ENCODE measurements at places on chromosomes 2 and 18. TPM values are rescaled to one million over a fixed set of nuclear protein-coding genes. Genes with fewer than 3 reads are reported as not detected.

The TET3 gene
- 1.3 TPM for polyA plus RNA-seq

The MC5R gene
- not detected for polyA plus RNA-seq

The NT5DC4 gene
- polyA plus RNA-seq, result not detected

The XRCC5 gene
- 254 TPM for polyA plus RNA-seq

The DUSP19 gene
- 1.1 TPM for polyA plus RNA-seq

- peak overlapping the region; percentile 73 for H3K4me3 ChIP-seq
- peak overlapping the region; percentile 100 for H3K27ac ChIP-seq
- no peaks in the 10 kb centered on the region for H3K27me3 ChIP-seq
- peaks cover 43% of the 10 kb centered on the region for H3K4me1 ChIP-seq
- peak; percentile 98 for DNase-seq
Measured at GRCh38 chr18:3603421-3604234, 153.7 kb downstream of the TGIF1 start.

DNA sequence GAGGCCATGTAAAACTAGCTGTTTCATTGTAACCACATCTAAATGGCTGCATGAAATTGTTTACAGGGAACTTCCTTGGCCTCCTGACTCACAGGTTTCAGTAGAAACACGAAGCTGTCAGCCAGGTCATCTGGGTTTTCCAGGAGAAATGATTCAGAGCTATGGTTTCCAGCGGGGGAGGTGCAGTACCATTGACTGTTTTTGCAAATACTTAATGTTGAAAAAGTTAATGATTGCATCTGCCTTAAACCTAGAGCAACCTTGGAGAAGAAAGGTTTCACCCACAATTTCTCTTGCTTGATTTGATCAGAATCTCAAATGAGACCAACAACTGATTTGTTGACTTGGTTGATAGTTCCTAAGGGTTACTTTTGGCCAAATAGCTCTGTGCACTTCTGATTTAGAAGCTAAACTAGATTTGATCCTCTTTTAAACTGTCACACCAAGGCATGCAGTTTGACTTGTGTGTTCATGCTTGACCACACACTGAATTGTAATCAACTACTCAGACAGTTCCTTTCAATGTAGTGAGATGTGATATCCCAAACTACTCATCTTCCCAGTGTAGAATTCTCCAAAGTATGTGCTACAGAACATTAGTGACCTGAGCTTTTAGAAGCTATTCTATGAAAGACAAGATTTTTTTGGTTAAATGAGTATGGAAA is 193.5 kb upstream of the CHST9 start:
- H3K4me1 ChIP-seq, result no peaks in the 10 kb centered on the region
- H3K4me3 ChIP-seq, result no peak overlapping the region
- no peaks in the 10 kb centered on the region for H3K36me3 ChIP-seq
- DNase-seq, result peak; percentile 50
- H3K27me3 ChIP-seq, result no peaks in the 10 kb centered on the region
- no peak overlapping the region for H3K27ac ChIP-seq

- H3K36me3 ChIP-seq, result no peaks in the 10 kb centered on the region
- no peaks in the 10 kb centered on the region for H3K27me3 ChIP-seq
- H3K4me1 ChIP-seq, result no peaks in the 10 kb centered on the region
- no peak overlapping the region for H3K27ac ChIP-seq
Measured at GRCh38 chr2:31097962-31098613, 40.2 kb downstream of the GALNT14 start.

DNA sequence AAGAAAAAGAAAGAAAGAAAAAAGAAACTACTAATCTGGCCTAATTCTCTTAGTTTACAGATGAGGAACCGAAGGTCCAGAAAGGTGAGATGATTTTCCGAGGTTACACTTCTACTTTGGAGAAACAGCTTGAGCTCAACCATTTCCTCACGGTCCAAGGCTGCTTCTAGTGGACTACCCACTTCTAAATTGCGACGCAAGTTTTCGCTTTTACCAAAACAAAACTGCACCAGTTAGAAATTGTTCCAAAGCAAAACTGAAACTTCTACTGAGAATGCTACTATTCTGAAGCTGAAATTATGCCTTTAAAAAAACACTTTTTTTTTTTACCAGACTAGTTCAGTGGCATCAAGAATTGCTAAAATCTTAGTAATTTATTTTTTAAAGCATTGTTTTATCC is 101.6 kb downstream of the INO80D start:
- no peak for DNase-seq
- no peak overlapping the region for H3K4me3 ChIP-seq
- no peak overlapping the region for H3K27ac ChIP-seq
- no peaks in the 10 kb centered on the region for H3K27me3 ChIP-seq
- no peaks in the 10 kb centered on the region for H3K4me1 ChIP-seq

DNA sequence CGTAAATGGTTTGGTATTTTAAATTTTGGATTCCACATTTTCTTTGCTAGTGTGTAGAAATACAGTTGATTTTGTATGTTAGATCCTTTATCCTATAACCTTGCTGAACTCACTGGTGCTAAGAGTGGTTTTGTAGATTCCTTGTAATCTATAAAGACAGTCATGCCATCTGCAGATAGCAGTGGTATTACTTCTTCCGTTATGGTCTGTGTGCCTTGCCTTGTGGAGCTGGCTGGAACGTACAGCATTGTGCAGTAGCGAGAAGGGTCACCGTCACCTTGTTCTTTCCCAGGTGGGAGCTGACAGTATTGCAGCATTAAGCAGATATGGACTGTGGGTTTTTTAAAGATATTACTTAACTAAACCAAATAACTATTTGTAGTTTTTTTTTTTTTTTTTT is 33.7 kb downstream of the ATP9B start:
- no peaks in the 10 kb centered on the region for H3K4me1 ChIP-seq
- no peak for DNase-seq
- no peak overlapping the region for H3K4me3 ChIP-seq
- no peaks in the 10 kb centered on the region for H3K36me3 ChIP-seq

DNA sequence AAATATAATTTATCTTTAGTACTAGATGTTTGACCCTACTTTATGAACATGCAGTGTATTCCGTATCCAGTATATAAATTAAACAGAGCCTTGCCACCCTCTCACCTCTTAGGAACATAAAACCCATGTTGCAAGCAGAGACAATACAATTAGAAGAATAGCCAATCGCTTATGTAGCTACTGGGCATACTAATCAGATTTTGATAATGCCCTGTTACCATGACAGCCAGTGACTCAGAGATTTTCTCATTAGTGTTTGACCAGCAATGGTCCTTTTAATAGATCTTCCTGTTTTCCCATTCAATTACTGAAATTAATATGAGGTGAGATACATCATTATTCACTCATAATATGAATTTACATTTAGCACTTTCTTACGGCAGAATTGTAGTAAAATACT is 547.3 kb upstream of the VWC2L start:
- DNase-seq, result no peak
- H3K27ac ChIP-seq, result no peak overlapping the region
- H3K27me3 ChIP-seq, result no peaks in the 10 kb centered on the region
- no peaks in the 10 kb centered on the region for H3K4me1 ChIP-seq

GRCh38 chr2:46184794-46185583 is 112.2 kb upstream of the EPAS1 start:
- H3K4me1 ChIP-seq, result peaks cover 13% of the 10 kb centered on the region
- no peak overlapping the region for H3K27ac ChIP-seq
- H3K27me3 ChIP-seq, result no peaks in the 10 kb centered on the region
- H3K36me3 ChIP-seq, result no peaks in the 10 kb centered on the region
